NCI-H510A treated with DMSO at 0.1 percent for 48 hours (cell line): ENCODE measurements at places on chromosomes 1 and 21.

- DNase-seq = no peak
Measured at GRCh38 chr1:28646040-28646439, 2.4 kb upstream of the RNU11 start.

DNA sequence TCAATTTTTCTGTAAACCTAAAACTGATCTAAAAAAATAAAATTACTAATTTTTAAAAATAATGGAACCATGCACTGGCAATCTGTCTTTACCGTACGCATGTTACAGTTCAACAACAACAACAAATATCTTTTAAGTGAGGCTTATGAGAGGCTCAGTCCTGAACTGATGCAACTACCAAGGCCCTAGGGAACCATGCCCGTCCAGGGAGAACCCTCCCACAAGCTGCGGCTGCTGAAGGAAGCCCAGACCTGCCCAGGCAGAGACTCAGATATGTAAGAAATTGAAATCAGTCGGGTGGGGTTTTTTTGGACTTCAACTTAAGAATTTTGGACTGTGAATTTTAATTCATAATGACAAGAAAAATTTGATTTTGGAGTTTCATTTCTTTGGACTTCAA, 91.1 kb downstream of the NPHP4 start:
- no peak for DNase-seq

DNA sequence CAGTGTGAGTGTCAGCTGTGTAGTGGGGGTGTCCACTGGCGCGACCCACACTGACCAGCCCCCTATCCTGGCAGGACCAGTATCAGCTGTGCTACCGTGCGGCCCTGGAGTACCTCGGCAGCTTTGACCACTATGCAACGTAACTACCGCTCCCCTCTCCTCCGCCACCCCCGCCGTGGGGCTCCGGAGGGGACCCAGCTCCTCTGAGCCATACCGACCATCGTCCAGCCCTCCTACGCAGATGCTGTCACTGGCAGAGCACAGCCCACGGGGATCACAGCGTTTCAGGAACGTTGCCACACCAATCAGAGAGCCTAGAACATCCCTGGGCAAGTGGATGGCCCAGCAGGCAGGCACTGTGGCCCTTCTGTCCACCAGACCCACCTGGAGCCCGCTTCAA, 28.1 kb upstream of the KDM4A start:
- DNase-seq = no peak

- DNase-seq = no peak
Measured at GRCh38 chr21:34043333-34043732, 30.0 kb upstream of the MRPS6 start.

DNA sequence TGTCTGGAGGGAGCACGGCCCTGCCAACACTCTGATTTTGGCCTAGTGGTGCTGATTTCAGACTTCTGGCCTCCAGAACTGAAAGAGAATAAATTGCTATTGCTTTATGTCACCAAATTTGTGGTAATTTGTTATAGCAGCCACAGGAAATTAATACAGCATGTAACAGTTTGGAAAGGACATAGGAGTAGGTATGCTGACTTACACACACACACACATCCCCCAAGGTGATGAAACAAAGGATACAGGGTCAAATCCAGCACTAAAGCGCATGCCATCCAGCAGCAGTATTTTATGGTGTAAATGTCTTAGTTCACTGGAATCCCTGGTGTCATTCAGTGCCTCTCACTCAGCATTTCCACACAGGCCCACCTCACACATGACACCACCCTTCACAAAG, 72.2 kb upstream of the MAN1A2 start:
- no peak for DNase-seq

DNA sequence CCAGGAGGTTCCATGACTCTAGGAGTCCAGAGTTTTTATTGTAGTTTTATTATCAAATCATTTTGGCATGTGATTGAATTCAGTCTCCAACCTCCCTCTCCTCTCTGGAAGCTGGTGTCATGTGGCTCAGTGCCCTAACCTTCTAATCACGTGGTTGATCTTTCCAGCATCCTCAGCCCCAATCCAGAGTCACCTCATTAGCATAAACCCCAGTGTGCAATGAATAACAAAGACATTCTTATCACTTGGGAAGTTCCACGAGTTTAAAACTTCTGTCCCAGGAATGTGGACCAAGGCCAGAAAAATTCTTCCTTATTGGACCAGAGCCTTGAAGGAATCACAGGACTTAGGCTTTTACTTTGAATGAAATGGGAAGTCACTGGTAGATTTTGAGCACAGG, 52.2 kb downstream of the KIRREL1 start:
- DNase-seq = no peak
